Fibroblast of lung (primary cell): ENCODE measurements at places on chromosomes 7 and 10. TPM values are rescaled to one million over a fixed set of nuclear protein-coding genes. Genes with fewer than 3 reads are reported as not detected.

TCF7L2 gene
- total RNA-seq = 4.1 and 5.0 TPM in 2 replicates

SFTPA1 gene
- total RNA-seq = not detected in 2 replicates

INPP5F gene
- 18.5 and 23.3 TPM in 2 replicates for total RNA-seq

NUDT1 gene
- 9.5 and 28.4 TPM in 2 replicates for total RNA-seq

FOXI2 gene
- total RNA-seq = not detected in 2 replicates

FRMD4A gene
- total RNA-seq = 22.9 and 26.9 TPM in 2 replicates

MMRN2 gene
- 0.77 and 2.1 TPM in 2 replicates for total RNA-seq

AVL9 gene
- 25.4 and 52.4 TPM in 2 replicates for total RNA-seq
